ENCODE measurements at places on chromosomes 11 and 22.

GRCh38 chr11:27618281-27618915 is 81.9 kb downstream of the BDNF start:
- no peak for DNase-seq

DNA sequence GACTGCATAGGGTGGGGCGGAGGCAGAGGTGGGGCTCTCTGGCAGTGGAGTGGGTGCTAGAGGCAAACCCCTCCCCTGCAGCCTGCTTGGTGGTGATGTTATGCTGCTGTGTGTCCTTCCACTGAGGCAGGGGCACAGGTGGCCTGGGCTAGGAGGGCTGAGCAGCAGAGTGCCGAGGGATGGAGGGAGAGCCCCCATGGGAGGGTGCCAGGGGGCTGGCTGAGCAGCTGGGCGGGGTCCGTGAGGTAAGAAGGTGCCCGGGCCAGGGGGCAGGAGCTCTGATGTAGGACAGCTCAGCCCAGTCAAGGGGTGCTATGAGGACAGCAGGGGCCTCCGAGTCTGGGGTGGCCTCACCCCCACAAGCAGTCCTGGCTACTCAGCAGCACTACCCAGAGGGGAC is 4.2 kb downstream of the CLDN5 start:
- DNase-seq, result no peak

DNA sequence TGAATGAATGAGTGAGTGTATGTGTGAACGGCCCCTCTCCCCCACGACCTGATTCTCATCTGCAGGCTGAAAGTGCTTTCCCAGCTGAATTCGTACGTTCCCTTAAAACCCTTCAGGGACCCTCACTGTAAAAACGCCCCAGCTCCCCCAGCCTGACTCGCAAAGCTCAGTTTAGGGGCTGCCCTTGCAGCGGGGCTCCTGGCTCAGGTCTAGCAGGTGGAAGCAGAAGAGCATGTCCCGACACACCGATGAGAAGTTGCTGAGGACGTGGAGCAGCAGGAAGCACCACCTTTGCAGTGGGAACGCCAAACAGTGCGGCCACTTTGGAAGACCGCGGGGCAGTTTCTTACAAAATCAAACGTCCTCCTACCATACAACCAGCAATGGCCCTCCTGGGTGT is 3.6 kb upstream of the MRPL23 start:
- DNase-seq, result no peak

DNA sequence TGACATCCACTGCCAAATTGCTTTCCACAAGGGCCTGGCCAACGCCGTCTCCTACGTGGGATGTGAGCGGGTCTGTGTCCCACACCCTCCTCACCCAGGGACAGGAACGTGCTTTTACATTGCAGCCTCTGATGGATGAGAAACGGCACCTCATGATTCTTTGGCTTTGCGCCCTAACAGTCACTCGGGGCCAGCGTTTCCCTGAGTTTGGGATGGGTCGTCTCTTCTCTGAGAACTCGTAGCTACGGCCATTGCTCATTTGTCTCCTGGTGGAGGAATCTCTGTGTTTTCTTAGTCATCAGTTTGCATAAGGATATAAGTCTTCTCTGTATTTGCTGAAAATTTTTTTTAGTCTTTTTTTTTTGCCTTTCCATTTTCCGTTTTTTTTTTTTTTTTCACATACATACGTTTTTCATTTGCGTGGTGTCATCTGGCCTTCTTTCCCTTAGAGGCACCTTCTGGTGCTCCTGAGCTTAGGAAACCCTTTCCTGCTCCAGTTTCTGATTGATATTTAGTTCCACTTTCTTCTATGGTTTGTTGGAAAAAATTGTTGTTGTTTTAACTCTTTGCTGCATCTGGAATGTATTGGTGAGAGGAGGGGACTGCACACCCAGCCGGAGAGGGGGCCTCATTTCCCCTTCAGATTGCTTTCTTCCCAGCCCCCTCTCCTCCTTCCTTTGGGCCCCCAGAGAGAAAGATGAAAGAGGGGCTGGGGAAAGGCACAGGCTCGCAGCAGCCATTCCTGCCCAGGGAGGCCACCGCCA is 12.0 kb downstream of the TNNT3 start:
- DNase-seq, result no peak

- no peak for DNase-seq
Observed at GRCh38 chr11:114181195-114181594, 115.0 kb upstream of the NNMT start.

GRCh38 chr11:74443071-74443864 is 24.1 kb downstream of the KCNE3 start:
- no peak for DNase-seq

DNA sequence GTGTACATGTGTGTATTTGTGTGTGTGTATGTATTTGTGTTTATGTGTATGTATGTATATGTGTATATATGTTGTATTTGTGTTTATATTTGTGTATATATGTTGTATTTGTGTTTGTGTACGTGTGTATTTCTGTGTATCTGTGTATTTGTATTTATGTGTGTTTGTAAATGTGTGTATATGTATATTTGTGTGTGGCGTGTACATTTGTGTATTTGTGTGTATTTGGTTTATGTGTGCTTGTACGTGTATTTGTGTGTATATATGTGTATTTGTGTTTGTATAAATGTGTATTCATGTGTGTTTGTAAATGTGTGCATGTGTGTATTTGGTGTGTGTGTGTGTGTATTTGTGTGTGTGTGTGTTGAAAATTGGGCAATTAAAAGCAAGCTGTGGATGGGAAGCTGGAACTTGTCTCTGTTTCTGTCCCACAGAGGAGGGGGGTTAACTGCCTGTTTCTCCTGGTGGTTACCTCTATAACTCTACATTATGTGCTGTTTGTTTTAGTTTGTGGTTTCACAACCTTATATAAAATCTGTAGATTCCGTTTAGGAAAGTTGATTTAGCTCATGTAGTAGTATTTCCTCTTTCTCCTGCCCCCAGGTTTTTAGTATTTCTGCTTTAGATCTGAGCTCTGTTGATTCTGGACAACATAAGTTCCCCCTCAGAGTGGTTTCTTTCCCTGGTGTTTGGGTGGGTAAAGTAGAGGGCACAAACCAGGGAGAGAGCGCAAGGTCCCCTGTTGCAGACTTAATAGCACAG is 28.9 kb downstream of the AP2A2 start:
- DNase-seq, result no peak

DNA sequence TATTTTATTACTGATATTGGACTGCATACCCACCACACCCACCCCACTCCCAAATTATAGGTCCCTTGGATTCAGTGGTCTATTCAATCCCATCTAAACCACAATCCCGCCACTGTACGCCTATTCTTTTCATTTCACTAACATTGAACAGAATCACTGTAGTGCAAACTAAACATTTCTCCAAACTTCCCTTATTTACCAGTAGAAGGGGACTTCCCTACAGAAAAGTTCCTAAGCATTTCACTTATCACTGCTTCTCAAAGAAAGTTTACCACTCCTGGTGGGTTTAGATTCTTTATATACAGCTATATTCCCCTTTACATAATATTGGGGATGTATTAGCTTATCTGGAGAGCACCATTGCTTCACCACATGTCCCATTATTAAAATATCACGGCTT is 29.3 kb downstream of the OR8B12 start:
- no peak for DNase-seq

DNA sequence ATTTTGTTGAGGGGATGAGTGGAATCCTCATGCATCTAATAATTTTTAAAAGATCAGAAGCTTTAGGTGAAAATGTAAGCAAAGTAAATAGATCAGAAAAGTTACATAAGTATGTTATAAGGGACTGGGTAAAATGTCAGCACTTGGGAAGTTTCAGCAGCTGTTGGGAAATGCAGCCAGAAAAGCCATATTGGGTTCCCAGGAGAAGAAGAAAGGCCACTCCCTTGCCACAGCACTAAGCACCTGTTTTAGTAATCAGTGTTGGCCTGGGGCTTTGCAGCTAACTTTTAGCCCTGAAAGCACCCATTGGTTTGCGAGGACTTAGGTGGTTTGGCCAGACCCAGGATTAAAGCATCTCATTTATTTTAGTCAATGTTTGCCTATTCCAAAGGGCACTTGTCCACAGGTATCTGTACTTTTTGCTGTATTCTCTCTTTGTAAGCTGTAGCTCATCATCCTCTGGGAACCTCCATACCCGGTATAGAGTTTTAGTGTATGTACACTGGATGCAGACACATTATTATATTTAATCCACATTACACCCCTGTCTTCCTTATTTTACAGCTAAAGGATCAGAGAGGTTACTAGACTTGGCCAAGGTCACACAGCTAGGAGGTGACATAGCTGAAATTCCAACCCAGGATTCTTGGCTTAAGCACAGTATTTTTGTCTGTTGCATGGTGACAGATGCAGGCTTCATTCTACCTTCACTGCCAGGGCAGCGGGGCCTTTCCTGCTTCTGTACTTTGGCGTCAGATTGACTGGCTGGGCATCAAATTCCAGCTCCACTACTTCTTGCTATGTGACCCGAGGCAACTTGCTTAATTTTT is 127.7 kb upstream of the SESN3 start:
- no peak for DNase-seq

- DNase-seq, result peak; percentile 28
Observed at GRCh38 chr11:121634889-121635288, 182.1 kb upstream of the SORL1-AS1 start.

DNA sequence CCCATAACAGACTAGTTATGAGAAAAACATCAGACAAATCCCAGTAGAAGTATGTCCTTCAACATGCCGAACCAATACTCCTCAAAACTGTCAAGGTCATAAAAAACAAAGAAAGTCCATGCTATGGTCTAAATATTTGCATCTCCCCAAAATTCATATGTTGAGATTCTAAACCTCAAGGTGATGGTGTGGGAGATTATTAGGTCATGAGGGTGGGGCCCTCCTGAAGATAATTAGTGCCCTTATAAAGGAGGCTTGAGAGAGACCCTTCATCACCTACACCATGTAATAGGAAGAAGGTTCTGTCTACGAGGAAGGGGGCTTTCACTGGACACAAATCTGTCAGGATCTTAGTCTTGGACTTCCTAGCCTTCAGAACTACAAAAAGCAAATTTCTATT is 118.6 kb upstream of the GUCY1A2 start:
- DNase-seq, result no peak

DNA sequence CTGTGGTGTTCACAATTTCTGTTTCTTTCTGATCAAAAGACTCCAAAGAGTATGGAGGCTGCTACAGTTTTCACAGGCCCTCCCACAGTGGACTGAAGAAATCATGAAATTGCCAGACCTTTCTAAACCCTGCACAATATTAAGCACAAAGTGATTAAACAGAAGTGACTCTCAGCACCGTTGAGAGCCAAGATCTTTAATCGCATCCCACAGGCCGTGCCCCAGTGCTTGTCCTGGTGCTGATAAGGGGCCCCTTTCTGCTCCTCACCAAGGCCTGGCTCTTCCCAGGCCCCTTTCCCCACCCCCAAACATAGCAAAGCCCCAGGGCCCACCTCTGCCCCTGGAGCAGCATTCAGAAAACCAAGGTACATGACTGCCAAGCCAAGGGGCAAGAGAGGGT is 57.4 kb upstream of the BMAL1 start:
- DNase-seq, result no peak

- DNase-seq, result no peak
Observed at GRCh38 chr11:12690663-12691062, 16.4 kb downstream of the TEAD1 start.

DNA sequence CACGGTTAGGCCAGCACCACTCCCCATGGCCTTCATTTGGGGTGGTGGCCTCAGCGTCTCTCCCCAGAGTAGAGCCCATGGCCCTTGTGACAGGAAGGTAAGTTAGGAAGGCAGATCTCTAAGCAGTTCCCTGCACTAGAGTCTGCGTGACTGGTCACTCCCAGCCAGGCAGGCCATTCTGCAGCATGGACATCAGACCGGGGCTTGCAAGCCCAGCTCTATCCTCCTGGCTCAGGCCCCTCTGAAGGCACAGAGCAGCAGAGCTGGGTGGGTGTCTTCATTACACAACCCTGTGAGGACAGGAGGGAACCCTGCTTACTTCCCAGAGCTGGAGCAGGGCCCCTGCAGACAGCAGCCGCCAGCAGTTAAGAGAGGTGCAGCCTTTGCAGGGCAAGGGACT is 77.3 kb downstream of the PIWIL3 start:
- DNase-seq, result no peak

GRCh38 chr22:29165321-29166060 is 40.2 kb upstream of the EMID1 start:
- DNase-seq, result no peak

DNA sequence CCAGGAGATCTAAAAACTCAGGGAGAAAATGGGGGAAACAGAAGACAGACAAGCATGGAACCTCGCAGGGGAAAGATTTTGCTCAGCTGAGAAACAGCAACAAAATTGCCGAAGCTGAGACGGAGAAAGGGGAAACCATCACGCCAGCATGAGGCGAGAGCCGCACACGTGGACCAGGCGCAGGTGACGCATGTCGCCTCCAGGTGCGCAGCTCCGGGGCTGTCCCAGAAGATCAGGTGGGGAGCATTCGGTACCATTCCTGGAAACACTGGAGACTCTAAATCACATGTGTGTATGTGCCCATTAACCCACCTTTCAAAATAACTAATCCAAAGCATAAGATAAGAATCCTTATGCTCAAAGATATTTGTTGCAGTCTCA is 121.7 kb downstream of the BRD1 start:
- no peak for DNase-seq

GRCh38 chr11:43358279-43358800 is 380 bp upstream of the TTC17 start:
- no peak for DNase-seq

GRCh38 chr22:39655831-39656230 is 85.3 kb downstream of the CACNA1I start:
- DNase-seq, result no peak

GRCh38 chr22:26321469-26321913 is 107.6 kb upstream of the ASPHD2 start:
- no peak for DNase-seq

DNA sequence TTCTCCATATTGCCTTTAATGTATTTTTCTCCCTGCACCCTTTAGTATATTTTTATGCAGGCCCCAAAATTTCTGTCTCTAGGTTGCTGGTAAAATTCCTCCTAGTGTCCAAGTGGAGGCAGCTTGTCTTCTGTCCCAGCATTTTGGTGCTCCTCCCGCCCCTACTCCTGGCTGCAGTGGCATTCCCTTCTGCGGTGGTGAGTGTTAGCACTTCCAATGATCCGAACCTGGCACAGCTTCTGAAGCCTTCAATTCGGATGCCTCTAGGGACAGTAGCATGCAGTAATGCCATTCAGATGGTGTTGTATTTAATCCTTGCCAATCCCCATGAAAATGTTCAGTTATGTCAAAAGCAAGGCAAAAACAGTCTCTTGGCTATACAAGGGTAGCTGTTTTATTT is 5.9 kb downstream of the YWHAH start:
- DNase-seq, result no peak

- DNase-seq, result peak; percentile 12
Observed at GRCh38 chr11:115284773-115285172, 219.4 kb downstream of the CADM1 start.

DNA sequence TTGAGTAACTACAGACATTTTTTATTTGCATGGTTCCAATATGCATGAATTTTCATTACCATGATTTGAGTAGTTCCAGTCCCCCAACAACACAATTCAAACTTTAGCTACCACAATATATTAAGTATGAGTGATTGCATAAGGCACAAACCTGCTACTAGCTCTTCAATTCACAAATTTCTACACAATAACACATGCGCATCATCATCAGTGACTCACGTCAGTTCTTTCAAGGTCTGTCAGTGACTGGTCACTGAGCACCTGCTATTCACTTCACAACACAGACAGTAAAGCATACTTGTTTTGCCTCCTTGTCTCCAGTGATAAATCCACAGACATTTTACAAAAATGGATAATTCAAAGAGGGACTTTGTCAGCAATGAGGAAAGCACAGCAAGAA is 435.1 kb upstream of the CCDC90B start:
- peak; percentile 3 for DNase-seq

- DNase-seq, result no peak
Observed at GRCh38 chr22:47301820-47302475, 539.5 kb downstream of the TBC1D22A start.

GRCh38 chr11:32713496-32713895 is 81.0 kb downstream of the CCDC73 start:
- no peak for DNase-seq
